ENCODE measurements at places on chromosomes 7 and 10.

DNA sequence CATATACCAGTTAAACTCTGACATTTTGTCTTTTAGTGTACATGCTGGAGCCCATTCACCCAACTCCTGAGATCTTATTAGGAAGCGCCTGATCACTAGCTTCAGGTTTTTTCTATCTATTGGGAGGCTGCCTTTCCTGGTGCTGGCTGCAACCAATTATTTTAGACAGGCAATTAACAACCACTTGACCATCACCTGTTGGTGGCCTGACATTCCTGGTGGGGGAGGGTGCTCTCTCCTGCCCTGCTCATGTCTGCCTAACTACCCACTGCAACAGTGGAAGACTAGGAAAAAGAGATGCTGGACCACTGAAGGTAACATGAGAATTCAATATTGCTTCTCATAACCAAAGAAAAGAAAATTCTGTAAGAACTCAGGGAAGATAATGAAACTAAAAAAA is 190.3 kb upstream of the GRM3 start:
- DNase-seq, result no peak

DNA sequence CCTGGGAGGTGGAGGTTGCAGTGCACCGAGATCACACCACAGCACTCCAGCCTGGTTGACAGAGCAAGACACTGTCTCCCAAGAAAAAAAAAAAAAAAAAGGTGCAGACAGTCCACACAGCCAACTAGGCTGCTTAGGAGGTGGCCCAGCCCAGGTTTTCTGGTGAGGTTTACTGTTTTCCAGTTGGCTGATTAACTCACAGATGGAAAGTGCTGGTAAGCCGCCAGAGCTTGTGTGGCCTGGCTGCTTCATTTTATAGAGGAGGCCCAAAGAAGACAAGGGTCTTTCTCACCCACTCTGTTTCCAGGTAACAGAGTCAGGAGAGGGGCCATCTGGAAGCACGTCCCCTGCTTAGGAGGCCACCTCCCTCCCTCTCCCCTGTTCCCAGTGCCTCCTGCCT is 6.2 kb downstream of the RHBDD2 start:
- DNase-seq, result no peak

- peak; percentile 41 for DNase-seq
Observed at GRCh38 chr7:113421696-113422330, 303.5 kb upstream of the SMIM30 start.

DNA sequence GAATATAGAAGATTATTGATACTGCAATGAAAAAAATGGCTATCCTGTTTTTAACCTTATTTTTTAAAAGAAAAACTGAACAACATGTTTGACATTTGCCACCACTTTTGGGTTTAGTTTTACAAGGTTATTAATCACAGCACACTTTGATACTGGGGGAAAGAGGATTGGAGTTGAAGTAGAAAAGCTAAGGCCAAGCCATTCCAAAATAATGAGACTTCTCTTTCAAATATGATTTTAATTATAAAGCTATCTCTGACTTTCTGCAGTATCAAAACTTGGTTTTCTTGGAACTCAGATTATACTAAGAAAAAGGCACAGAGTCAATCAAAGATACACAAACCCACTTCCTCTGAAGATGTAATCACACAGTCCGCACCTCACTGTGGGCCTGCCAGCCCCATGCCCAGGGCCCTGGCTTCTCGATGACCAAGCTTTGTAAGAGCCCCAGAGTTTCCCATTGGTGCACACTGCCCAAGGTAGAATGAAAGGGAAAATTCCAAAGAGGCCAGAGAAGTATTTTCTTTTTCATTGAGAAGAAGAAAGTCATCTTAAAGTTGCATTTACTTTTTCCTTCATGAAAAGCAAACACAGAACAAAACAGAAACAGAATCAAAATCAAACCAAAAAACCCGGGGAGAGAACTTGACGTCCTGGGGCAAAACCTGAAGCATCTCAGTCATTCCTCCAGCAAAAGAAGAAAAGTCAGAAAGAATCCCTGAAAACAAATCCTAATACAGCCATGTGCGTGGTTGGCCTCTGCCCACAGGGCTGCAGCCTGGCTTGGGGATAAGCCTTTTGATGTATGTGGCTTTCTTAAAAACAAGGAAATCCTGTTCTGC is 187.7 kb upstream of the KLF6 start:
- DNase-seq, result no peak

DNA sequence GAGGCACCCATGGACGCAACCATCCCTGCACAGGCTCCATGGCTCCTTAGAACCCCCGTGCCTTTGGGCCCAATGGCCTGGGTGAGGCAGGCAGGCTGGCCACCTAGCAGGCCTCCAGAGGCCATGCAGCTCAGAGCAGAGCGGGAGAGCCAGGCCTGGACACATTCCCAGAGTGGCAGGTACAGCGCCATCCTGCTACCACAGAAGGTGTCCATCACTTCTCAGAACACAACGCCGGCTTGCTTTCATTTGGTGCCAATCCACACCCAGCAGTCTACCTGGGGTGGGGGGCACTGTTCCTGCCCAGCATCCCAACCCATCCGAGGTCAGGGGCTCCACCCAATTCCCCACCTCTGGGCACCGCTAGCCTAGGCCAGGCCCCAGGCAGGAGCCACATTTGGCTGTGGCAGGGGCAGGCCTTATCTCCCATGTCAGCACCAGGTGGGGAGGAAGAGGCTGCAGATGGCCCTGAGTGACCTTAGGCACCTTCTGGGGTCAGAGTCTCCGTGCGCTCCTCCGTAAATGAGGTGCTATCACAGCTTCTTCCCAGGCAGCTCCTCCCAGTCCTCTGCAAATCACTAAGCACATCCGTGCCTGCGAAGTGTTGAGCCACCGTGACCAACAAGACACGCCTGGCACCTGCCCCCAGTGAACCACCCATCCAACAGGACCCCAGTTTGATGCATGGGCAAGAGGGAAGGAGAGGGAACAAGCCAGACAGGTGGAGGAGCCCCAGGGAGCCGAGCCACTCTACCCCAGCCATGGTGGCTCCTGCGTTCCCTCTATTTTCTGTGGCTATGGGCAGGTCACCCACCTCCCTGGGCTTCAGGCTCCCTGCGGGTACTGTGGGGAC is 14.2 kb downstream of the KCNH2 start:
- DNase-seq, result no peak

Measured in HL-60 (cell line).